ENCODE measurements at places on chromosomes 12 and 14.

DNA sequence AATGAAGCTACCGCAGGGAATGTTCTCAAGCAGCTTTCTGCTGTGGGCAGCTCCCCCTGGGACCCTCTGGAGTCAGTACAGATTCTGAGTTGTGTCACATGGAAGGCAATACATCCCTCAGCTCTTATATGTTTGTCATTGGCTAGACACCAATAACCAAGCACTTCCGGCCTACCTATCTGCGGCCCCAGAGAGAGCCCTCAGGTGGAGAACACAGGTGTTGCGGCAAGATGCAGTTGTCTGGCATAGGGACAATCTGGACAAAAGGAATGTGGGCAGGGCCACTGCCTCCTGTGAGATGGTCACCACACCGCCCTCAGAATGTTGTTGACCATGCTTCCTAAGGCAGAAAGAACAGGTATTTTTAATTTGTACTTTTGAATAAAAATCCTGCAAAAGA is 118.7 kb downstream of the BRMS1L start:
- no peak for DNase-seq

- DNase-seq = no peak
These were observed 759 bp downstream of the NFYB start for GRCh38 chr12:104137001-104137901.

DNA sequence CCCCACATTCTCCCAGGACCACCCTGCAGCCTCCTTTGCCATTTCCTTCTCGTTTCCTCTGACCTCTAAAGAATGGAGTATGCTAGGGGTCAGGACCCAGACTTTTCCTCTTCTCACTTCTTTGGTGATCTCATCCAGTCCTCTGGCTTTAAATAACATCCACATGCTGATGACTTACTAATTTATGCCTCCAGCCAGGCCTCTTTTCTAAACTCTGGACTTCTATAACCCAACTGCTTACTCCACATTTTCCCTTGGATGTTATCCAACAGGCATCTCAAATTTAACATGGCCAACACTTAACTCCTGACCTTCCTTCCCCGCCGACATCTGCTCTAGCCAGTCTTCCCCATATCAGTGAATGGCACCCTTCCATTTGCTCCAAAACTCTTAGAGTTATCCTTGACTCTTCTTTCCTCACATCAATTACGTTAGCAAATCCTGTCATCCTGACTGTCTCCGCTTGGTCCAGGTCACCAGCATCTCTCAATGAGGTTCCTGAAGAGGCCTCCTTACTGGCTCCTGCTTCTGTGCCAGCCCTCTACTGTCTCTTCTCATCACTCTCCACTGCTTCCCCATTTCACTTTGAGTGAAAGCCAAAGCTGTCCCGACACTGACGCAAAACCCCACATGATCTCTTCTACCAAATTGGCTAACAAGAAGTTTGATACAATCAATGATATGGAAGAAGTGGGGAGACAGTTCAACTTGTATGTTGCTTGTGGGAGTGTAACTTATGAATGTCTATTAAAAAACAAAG is 42.7 kb downstream of the TMBIM6 start:
- DNase-seq = no peak

DNA sequence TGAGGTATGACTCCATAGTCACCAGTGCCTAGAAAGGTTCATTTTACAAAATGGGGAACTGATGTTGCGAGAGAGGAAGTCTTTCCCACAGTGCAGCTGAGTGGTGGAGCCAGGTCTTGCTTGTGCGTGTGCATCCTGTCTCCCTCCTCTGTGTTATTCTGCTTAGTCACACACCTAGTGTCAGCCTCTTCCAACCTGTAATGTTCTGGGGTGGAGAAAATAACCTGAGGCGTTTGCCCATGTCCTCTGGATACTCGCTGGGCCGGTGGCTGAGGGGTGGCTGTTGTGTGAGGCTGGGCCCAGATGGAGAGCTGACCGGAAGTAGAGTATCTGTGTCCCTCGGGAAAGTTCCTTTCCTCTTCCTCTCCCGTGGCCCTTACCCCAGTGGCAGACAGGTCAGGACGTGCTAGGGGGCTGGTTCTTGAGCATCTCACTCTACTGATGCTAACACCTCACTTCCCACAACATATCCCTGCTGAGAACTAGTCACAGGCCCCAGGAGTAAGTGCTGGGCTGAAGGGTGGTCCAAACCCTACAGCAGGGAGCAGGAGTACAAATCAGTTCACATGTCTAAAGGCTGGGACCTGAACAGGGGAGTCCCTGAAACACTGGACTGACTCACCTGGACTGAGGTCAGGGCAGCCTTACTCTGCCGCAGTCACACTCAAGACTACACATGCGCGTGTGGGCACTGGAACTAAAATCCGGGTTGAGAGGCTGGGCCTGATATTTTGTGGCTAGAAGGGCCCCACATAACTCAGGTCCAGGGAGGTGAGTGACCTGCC is 7.0 kb downstream of the MLF2 start:
- no peak for DNase-seq

- no peak for DNase-seq
These were observed 89.2 kb upstream of the DYNC1H1 start for GRCh38 chr14:101875041-101875726.

GRCh38 chr14:24677956-24678355 is 44.0 kb upstream of the GZMB start:
- no peak for DNase-seq

DNA sequence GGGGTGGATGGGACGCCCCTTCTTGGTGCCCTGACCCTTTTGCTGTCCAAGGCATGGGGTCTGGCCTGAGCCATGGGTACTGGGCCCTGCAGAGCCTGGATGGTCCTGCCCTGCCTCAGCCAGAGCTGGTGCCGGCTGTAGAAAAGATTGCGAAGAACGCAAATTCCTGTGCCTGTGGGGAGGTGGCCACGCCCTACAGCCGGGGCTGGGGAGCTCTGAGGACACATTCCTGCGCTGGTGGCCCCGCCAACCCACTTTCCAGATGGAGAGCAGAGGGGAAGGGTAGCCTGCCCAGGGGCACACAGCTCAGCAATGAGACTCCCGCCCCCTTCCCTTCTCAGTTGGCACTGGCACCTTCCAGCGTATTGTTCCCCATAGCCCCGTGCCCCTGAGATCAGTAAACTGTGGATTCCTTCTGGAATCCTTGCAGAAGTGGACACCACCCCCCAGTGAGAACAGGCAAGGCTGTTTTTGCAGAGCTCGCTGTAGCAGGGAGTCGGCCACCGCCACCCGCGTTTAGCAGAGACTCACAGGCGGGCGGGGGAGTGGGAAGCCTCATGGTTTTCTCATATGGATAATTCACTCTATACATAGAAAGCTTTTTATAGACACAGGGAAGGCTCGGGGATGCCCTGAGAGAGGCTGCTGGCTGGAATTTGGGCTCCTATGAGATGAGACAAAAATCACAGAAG is 8.6 kb downstream of the INF2 start:
- DNase-seq = no peak

DNA sequence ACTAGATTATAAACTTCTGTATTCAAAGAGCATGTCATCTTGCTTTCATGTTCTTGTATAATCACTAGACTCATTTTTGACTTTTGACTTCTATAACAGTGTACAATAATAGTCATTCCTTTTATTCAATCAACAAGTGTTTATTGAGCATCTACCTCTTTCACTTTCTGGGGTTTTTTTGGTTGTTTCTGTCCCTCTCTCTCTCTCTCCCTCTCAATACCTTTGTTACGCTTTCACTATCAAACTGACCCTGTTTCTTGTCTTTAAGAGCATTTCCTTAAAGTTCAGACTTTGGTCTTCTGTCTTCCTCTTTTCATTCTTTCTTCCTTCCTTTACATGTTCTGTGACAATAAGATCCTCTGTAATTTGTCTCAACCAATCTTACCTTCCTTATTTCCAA is 49.5 kb downstream of the GPR137C start:
- DNase-seq = no peak

- no peak for DNase-seq
These were observed 55.2 kb downstream of the EFCAB11 start for GRCh38 chr14:89899291-89899690.

GRCh38 chr14:89386212-89386886 is 30.7 kb downstream of the FOXN3 start:
- no peak for DNase-seq

GRCh38 chr14:31326111-31326510 is 94.2 kb downstream of the HEATR5A start:
- no peak for DNase-seq

- DNase-seq = no peak
These were observed 99.6 kb downstream of the RIN3 start for GRCh38 chr14:92613008-92613658.

DNA sequence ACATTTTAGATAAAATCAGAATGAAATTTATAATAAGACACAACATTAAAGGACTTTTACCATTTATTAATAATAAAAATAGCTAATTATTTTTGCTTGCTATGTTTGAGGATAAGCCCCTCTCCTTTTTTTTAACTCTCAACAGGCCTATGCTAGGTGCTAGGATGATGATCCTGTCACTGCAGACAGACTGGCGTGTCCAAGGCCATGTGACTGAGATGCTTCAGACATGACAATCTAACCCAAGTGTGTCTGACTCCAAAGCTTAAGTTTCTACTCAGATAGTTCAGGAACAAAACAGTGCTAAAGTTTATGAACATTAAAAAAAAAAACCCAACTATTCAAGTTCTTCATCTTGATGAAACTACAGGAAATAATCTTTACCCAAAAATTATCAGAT is 29.8 kb downstream of the PPP1R13B start:
- DNase-seq = no peak

DNA sequence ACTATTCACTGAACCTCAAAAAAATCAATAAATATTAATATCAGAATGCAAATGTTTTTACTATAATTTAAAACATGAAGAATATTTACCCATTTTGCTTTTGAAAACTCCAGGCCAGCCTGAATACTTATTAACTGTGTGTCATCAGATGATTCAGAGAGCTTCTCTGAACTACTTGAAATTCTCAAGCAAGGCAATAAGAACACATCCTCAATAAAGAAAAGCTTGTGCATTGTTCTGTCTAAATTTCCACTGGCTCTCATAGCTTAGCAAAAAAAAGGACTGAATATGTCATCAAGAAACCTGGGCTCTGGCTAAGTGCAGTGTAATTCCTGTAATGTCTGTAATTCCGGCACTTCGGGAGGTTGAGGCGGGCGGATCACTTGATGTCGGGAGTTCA is 194.1 kb downstream of the BTG1 start:
- no peak for DNase-seq

GRCh38 chr12:71870416-71870815 is 30.9 kb downstream of the TBC1D15 start:
- no peak for DNase-seq

DNA sequence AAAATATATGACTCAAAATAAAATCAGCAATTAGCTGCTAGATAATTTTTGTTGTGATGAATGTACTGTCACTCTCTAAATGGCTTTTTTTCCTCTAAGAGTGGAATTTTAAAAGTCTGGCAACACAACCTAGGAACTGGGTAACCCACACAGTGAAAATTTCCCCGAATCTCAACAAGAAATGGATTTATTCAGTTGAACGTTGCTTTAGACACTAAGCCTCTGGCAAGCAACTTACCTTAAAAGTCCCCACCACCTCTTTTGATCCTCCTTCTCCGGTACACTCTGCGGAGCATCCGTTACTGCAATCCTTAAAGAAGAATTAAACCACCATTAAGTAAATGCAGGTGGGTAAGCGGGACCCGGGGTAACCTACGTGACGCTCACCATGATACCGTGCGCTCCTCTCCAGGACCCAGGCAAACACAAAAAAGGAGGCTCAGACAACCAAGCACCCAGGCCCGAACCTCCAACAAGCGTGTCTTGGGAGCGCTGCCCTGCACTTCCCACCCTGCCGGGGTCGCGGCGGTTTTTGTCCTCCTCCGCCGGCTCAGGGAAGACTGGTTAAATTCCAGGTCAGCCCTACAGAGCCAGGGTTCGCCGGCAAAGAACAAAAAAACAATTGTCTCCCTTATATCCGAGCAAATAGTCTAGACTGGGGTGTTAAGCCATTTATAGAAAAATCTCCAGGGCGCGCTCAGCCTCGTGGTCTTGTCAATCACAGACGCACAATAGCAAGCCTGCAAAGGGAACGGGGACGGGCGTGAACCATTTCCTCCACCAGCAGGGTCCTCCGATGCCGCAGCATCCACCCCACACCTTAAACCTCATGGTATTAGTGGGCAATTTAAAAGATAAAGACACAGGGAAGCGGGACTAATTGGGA is 47.1 kb downstream of the BCAT1 start:
- DNase-seq = peak; percentile 32
